Right hindlimb (tissue), 1 donor: ENCODE measurements at places on chromosomes 5 and 9.

- DNase-seq = no peak
Observed at GRCh38 chr5:178113841-178114324, 551 bp downstream of the N4BP3 start.

DNA sequence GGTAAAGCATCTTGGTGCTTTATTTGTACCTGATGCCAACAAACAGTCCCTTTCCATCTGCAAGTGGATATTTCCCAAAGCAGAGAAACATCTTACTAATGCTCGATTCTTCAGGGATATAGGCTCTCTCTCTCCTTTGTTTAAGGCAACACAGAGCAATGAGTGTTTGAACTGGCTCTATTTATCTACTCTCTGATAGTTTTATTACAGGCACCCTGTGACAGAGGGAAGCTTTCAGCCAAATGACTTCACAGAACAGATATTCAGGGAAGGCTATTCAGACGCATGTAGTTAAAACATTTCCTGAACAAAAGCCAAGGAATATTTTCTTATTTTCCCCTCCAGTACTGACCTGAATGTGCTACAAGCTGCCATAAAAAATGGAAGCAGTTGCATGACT is 141.8 kb downstream of the YIPF5 start:
- DNase-seq = peak; percentile 64

DNA sequence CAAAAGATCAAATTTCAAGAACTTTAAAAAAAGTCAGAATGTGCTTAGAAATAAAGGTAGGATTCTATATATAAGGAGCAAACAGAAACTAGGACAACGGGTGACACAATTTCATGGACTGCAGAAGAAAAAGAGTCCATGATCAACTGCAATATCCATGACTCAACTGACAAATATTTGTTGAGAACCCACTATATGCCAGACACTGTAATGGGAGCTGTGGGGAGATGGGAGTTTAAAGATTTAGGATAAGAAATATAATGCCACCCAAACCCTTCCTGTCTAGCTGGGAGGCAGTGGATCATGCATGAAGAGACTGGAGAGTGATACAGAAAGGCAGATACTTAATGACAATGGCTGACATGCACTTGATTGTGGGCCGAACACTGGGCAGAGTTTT is 27.6 kb upstream of the CCDC112 start:
- DNase-seq = no peak

DNA sequence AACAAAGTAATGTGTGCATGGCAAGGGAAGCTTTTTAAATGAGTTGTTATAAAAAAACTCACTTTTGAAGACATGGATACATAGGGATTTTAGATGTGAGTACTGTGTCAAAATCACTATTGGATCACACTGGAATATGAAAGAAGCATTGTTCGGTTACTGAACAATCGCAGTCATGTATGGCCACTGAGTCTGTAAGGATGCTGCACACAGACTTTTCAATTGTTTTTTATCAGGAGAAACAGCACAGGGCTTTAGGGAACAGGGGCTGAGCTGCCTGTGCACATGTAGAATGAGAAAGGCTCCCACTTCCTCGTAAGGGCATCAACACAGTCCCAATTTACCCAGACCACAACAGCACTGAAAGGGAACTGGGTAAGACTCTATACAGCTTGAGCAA is 1333.9 kb upstream of the DMAC1 start:
- DNase-seq = no peak

GRCh38 chr9:26673261-26673660 is 219.3 kb downstream of the CAAP1 start:
- DNase-seq = no peak

- DNase-seq = no peak
Observed at GRCh38 chr5:119176785-119177184, 105.9 kb downstream of the DMXL1 start.

DNA sequence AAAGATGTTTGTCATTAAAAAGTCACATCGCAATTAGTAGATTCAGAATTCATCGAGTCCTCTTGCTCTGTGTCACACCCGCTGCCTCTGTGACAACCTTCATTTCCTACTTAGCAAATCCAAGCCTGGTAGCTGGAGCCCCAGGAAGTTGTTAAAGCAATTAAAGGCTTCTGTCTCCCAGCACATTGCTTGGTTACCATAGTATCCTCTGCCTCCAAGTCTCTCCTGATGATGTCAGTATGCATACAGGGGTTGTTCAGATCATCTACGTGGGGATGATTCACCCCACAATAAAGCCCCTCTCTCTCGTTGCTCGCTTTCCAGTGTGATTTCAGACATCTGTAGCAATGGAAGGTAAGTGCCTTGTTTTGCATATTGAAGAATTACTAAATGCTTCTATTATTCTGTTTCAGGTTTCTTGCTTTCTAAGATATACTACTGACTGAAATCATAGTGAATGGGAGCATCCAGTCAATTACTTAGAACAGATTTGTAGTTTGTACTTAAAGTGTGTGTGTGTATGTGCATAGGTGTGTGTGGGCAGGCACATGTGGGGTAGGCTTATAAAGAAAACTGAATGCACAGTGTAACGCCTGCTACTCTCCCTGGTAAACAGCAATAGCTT is 52.9 kb downstream of the PAM start:
- DNase-seq = no peak

GRCh38 chr5:65668696-65669095 is 43.9 kb downstream of the SHLD3 start:
- DNase-seq = no peak

DNA sequence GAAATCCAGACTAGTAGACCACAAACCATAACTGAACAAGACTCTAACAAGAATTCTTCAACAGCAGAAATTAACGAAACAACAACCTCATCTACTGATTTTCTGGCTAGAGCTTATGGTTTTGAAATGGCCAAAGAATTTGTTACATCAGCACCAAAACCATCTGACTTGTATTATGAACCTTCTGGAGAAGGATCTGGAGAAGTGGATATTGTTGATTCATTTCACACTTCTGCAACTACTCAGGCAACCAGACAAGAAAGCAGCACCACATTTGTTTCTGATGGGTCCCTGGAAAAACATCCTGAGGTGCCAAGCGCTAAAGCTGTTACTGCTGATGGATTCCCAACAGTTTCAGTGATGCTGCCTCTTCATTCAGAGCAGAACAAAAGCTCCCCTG is 68.6 kb downstream of the VCAN start:
- no peak for DNase-seq

DNA sequence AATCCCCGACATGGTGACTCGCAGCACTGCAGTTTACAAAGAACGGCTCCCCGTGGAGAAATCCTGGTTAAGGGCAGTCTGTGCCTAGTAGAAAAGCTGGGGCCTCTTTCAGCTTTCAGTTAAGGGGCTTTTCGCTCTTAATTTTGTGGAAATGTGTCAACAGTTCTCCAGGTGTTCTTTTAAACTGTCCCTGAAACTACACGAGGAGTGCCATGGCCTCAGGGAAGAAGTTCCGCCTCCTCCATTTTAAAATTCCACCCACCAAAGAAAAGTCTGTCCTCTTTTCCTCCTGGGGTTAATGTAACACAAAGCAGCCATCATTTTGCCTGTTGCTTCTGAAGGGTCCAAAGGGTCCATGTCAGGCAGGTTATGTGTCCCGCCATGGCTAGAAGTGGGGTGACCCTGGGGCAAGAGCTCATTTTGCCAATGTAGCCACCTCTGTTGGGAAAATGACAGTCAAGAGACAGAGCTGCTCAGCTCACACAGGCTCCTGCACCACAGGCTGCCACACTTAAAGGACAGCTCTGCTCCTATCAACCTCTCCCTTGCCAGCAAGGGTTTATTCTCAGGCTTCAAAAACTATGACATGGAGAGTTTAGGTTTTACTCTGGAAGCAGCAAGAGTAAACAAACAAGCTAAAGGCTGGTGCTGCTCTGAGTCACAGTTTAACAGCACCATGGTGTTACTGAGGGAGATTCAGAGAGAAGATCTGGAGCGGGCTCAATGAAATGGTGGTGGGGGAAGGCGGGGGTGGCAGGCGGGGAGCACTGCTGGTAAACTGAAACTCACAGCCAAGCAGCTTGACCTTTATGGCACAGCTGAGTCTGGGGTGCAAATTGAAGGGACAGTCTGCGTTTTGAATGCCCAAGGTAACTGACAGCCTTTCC is 3.2 kb downstream of the WHRN start:
- no peak for DNase-seq

GRCh38 chr9:97307091-97307490 is 368 bp upstream of the CCDC180 start:
- DNase-seq = peak; percentile 94

- no peak for DNase-seq
Observed at GRCh38 chr5:158878227-158878626, 221.5 kb downstream of the EBF1 start.

GRCh38 chr9:92185681-92186080 is 70.5 kb upstream of the SPTLC1 start:
- no peak for DNase-seq

- no peak for DNase-seq
Observed at GRCh38 chr5:61327760-61328753, 4.0 kb upstream of the ZSWIM6 start.

GRCh38 chr5:42721484-42721883 is 35.1 kb upstream of the CCDC152 start:
- no peak for DNase-seq

- DNase-seq = no peak
Observed at GRCh38 chr5:150757087-150757649, 1.6 kb downstream of the DCTN4 start.

DNA sequence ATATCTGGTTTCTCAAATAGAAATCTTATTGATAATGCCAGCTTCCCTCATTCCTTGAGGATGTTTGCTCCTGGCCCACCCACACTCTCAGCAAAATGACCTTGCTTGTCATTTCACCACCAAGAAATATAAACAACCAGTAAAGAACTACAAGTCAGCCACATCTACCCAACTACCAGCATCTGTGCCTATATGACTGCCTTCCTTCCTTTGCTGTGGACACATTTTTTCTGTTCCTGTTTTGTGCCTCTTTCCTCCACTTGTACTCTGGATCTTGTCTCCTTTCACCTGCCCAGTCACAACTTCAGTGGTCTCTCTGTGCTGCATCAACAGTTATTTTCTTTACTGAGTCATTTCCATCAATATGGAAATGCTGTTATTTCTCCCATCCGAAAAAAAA is 20.3 kb downstream of the KIF2A start:
- DNase-seq = no peak

GRCh38 chr9:10855847-10856246 is 243.0 kb upstream of the PTPRD start:
- no peak for DNase-seq

- DNase-seq = no peak
Observed at GRCh38 chr9:129069862-129070641, 10.9 kb upstream of the DOLPP1 start.

DNA sequence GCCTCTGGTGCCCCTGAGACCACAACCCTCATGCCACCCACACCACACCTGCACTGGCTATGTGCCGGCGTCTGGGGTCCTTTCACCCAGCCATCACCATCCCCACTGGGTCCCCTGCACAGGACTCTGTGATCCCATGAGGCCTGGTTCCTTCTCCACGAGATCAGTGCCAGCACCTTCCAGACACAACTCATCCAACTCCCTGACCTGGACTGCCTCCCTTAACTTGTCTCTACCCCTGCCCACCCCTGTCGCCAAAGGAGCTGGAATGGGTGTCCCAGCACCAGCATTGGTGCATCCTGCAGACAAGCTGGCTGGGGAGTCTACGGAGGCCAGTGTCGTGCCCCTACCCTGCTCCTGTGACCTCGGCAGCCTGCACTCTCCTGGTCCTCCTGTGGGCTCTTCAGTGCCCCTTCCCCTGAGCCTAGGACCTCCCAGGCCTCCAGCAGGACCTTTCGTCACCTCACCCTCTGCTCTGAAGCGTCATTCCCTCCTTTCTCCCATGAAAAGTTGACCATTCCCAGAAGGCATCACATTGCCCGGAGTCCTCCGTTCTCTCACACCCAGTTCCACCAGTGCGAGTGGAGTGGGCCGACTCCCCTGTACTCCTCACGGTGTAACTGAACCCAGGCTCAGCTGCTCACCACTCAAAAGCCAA is 87.7 kb downstream of the NSUN2 start:
- no peak for DNase-seq

DNA sequence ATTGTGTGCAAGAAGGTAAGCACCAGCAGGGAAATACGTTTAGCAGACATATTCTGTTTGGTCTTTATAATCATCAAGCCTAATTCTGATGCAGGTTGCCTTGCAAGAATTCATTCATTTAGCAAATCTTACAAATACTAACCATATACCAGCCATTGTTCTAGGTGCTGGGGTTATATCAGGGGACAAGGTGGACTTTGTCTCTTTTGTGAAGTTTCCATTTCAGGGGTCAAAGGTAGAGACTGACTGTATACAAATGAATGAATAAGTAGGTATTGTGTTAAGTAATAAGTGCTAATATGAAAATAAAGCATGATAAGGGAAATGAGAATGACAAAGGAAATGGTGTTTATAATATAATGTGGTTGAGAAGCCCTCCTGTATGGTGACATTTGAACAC is 64.0 kb downstream of the LNPEP start:
- DNase-seq = no peak

DNA sequence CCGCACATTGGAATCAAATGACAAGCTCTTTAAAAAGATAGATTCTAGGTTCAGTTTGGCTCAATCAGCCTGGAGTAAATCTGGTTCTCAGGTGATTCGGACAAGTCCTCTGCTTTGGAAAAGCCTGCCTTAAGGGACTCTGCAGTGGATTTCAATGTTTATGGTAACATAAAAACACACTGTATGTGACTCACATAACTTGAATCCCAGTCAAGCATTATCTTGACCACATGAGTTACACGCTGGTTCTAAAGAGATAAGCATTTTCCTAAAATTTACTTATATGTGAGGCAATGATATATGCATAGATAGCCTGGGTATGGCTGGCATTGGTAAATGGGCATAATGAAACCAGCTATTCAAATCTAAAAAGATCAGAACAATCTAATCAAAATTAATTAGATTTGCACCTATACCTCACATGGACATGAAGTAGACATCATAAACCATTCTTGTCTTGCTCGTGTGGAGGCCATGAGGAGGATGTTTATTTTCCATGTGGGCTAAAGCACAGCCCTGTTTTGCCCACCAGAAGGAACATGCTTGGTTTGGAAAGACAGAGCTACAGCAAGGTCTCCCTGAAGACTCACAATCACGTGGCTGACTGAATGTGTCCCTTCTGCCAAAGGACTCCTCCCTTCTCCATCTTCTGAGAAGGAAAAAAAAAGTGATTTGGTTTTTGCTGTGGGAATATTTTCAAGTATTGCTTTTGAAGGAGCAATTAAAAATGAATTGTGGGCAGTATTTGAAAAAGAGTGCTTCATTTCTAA is 351.7 kb downstream of the DIRAS2 start:
- no peak for DNase-seq

DNA sequence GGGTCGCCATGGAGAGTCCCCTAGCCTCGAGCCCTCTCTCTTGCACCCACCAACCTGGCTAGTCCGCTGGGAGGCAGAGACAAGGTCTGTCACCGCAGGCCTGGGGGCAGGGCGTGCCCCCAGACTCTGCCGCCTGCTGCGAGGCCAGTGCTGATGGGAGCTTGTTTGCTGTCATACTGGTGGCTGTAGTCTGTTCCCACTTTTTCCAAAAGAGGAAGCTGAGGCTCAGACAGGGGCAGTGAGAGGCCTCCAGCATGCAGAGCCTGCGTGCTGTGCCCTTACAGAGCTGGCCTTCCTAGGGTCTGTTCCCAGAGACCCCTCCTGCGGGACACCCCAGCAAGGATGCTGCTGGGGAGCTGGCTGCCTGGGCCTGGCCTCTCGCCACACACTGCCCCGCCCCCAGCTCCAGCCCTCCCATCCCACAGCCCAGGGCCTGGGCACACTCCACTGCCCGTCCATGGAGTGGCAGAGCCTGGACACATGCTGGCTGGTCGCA is 21.0 kb upstream of the SUSD3 start:
- DNase-seq = no peak
